ENCODE measurements at places on chromosomes 13 and 19.
A peak's percentile ranks its signal among the peaks of the same experiment; 100 is the strongest.

GRCh38 chr13:27868641-27869435 is 51.0 kb upstream of the PDX1 start:
- DNase-seq = no peak

DNA sequence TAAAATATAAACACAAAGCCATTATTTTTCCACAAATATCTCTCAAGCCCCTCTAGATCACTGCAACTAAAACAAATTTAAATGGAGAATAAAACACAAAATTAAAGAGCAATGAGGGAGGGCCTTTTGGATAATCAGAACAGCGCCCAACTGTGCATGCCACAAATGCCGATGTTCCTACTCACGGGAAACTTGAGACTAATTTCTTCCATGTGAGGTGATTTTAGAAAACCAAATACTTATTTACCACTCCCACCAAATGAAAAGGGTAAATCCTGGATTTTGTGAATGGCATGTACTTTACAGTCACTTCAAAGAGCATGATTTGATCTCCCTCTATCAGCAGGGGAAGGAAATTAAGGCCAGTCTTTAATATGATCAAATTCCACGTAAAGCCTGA is 74.8 kb downstream of the SLC7A1 start:
- no peak for DNase-seq

GRCh38 chr19:49614096-49614833 is 23.3 kb downstream of the PRR12 start:
- DNase-seq = no peak

- no peak for DNase-seq
These were observed 1.5 kb downstream of the NDFIP2 start for GRCh38 chr13:79482281-79482970.

DNA sequence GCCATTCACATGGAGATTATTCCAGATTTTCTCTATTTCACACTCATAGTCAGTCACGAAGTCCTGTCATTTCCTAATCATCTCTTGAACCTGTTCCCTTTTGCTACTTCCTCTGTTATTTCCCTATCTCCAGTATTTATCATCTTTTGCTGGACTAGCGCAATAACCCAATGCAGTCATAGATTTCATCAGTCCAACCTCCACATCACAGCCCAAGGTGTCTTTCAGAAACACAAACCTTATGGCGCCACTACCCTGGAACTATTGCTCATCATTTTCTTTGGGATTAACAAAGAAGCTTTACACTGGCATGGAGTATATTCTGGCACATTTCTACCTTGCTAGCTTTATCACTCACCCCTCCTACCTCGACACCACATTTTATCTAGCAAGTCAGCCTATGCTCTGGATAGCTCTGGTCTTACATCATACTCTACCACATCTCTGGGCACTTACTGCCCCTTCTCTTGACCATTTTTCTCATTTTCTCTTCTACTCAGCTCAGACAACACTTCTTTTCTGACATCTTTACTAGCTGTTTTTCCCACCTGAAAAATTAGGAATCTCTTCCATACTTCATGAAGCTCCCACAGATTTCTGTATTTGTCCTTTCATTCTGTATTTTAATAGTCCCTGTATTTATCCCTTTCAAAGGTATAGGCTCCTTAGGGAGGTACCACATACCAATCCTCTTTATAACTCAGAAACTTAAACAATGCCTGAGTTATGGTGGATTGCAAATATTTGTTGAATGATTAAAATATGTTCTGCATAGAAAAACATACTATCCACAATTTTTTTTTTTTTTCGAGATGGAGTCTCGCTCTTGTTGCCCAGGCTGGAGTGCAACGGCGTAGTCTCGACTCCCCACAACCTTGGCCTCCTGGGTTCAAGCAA is 534.7 kb downstream of the KLF12 start:
- no peak for DNase-seq

GRCh38 chr19:29255006-29255405 is 42.1 kb upstream of the UQCRFS1 start:
- DNase-seq = no peak

DNA sequence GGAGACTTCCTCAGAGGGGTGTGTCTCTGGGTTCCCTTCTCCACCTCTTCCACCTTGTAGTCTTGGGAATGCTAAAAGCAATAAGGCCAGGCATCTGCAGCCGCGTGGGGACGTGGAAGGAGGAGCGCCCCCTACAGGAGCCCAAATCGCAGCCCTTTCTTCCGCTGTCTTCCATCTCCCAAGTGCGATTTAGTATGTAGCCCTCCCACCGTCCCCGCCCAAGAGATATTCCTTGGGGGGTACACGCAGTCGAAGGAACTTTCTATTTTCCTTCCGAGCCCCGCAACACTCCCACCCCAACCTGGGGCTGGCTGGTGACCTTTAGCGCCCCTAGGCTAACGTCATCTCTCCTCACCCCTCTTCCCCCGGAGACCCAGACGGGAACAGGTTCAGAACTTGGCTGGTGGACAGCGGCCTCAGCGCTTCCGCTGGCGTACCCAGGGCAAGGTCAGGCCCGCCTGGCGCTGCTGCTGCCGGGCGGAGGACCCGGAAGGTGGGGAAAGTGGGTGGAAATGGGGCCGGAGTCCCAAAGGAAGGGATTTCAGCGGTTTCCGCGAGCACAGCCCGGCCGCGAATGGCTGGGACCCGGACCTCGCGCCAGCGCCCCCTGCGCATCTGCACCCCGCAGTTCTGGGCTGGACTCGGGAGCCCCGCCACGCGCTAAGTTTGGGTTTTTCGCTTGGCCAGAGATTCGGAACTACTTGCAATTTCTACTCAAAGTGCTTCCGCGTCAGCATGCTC is 2.1 kb upstream of the PCDH8 start:
- DNase-seq = peak; percentile 64

GRCh38 chr19:50858886-50859285 is 4.2 kb downstream of the KLK3 start:
- DNase-seq = peak; percentile 81

DNA sequence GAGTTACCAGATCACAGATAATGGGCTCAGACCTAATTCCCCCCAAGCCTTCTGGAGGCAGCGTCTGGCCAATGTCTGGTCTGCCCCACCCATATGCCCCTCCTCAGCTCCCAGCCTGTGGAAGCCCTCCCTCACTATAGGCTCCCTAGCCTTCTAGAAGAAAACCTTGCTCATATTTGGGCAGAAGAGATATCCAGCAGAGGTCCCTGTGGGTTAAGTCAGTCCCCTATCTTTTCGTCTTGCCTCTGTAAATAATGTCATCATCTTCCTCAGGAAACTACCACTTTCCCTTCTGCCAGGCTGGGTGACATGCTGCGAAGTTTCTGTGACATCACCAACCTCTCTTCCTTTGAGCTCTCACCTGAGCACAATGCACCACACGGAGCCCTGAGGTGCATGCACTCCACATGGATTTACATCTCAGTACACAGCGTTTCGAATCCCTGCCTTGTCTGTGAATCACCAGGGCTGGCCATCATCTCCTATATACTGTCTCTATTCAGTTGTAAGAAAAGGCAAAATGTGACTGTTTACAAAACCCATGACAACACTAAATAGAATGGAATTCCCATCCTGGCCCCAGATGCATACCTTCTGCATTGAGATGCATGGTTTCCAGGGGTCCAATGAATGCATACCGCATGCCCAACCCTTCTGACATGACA is 112.8 kb downstream of the CRYL1 start:
- no peak for DNase-seq

GRCh38 chr19:40555978-40556689 is 20.5 kb upstream of the SHKBP1 start:
- DNase-seq = no peak

GRCh38 chr19:11223200-11223599 is 16.2 kb upstream of the ANGPTL8 start:
- no peak for DNase-seq

DNA sequence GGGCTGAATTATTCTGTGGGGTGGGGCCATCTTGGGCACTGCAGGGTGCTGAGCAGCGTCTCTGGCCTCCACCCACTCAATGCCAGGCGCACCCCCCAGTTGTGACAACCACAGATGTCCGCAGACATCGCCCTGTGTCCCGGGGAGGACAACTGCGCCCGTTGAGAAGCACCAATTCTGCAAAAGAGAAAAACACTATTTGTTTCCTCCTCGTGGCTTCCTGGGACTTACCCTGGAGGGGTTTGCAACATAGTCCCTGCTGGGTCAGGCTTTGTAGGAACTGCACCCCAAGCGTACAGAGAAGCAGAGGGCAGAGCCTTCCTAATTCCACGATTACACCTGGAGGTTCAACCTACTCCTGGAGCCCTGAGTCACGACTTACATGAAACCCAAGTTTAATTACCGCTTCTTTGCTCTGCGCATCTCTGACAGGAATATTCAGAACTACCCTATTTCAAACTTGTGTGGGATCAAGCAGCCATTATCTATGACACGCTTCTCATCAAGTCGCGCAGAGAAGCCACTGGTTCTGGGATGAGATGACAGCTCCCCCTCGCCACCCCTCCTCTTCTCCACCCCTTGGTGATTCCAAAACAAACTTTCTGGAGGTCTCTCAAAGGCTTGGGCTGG is 11.1 kb upstream of the SLC39A3 start:
- DNase-seq = no peak

GRCh38 chr13:23673354-23673753 is 103.1 kb downstream of the TNFRSF19 start:
- DNase-seq = no peak

GRCh38 chr19:12494260-12494860 is 9.7 kb upstream of the ZNF709 start:
- no peak for DNase-seq

DNA sequence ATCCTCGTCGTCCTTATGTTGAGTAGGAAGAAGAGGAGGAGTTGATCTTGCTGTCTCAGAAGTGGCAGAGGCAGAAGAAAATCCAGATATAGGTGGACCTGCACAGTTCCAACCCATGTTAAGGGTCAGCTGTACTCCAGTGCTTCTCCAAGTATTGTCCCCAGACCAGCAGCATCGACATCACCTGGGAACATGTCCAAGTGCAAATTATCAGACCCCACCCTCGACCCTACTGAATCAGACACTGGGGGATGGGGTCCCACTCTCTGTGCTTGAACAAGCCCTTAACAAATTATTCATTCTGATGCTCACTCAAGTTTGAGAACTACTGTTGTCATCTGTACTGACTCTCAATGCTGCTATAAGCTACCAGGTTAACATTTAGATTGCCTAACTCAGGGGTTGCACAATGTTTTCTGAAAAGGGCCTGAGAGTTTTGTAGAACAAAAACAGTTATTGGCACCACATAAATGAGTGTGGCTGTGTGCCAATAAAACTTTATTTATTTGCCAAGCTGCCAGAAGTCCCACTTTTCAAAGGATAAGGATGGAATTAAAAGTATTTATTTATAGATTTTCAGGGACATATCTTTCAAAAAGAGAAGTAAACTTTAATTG is 226.7 kb upstream of the IPO5 start:
- no peak for DNase-seq

DNA sequence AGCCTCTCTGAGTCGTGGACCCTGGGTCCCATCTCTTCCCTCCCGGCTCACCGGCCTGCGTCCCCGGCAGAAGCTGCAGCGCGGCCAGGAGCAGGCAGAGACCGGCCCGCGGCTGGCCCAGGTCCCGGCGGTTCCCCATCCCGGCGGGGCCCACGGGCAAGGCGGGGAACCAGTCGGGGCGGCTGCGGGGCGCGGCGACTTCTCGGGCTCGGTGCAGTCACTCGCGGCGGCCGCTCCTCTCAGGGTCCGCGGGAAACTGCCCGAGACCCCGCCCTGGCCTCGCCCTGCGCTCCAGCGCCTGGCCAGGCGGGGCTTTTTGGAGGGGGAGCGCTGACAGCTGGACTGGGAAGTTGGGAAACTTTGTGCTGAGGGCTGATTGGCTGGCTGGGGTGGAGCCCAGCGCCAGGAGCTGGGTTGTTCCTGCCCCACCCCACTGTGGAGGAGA is at the start of gene COL5A3:
Gene COL5A3, minus strand, starts transcription at position 258 of the 445 bp plus-strand sequence. Its CDS starts 119 bp downstream, at position 139.
- DNase-seq = no peak

- DNase-seq = no peak
These were observed 51.9 kb upstream of the UQCRFS1 start for GRCh38 chr19:29264897-29265296.

DNA sequence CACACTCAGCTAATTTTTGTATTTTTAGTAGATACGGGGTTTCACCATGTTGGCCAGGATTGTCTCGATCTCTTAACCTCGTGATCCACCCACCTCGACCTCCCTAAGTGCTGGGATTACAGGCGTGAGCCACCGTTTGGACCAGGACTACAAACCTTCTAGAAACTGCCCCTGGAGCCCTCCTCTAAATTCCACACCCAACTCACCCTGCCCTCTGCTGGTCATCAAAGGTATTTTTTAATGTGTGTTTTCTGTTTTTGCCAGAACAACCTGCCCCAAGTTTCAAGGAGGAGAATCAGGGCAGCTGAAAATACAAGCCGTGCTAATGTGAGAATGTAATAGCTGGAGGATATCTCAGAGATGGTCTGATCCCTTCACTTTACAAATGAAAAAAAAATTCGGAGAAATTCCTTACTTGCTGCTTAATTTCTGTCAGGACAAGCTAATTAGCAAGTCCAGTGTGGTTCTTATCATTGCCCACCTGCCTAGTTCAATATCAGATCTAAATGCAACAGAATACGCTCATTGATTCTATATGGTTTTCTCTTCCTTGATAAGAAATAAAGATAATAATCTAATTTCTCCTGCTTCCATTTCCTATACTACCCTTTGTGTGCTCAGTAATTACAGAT is 4.1 kb downstream of the ATP8A2 start:
- peak; percentile 42 for DNase-seq

All from NCI-H345 (cell line).